ENCODE measurements at places on chromosomes 3 and 15. TPM values are rescaled to one million over a fixed set of nuclear protein-coding genes. Genes with fewer than 3 reads are reported as not detected.

ANKRD63 gene
- total RNA-seq = 1.9 TPM

ZIC1 gene
- not detected for total RNA-seq

ZWILCH gene
- 3.6 TPM for total RNA-seq

TUSC7 gene
- not detected for total RNA-seq

CPN2 gene
- 1.6 TPM for total RNA-seq

PPM1M gene
- total RNA-seq = 9.7 TPM

GUCA1C gene
- total RNA-seq = 8.3 TPM

DUOXA2 gene
- not detected for total RNA-seq

GXYLT2 gene
- total RNA-seq = 19.4 TPM

POLG gene
- total RNA-seq = 52.5 TPM

KNG1 gene
- total RNA-seq = 0.15 TPM

VEPH1 gene
- total RNA-seq = 0.56 TPM

AHSG gene
- not detected for total RNA-seq

MCF2L2 gene
- not detected for total RNA-seq

CCR3 gene
- 0.67 TPM for total RNA-seq

TBC1D5 gene
- total RNA-seq = 31.2 TPM

Measured in heart right ventricle (tissue), 16 donors.